ENCODE measurements at places on chromosomes 13 and 19.

GRCh38 chr19:52993342-52994178, 20.2 kb upstream of the ERVV-1 start:
- peak; percentile 84 for DNase-seq

DNA sequence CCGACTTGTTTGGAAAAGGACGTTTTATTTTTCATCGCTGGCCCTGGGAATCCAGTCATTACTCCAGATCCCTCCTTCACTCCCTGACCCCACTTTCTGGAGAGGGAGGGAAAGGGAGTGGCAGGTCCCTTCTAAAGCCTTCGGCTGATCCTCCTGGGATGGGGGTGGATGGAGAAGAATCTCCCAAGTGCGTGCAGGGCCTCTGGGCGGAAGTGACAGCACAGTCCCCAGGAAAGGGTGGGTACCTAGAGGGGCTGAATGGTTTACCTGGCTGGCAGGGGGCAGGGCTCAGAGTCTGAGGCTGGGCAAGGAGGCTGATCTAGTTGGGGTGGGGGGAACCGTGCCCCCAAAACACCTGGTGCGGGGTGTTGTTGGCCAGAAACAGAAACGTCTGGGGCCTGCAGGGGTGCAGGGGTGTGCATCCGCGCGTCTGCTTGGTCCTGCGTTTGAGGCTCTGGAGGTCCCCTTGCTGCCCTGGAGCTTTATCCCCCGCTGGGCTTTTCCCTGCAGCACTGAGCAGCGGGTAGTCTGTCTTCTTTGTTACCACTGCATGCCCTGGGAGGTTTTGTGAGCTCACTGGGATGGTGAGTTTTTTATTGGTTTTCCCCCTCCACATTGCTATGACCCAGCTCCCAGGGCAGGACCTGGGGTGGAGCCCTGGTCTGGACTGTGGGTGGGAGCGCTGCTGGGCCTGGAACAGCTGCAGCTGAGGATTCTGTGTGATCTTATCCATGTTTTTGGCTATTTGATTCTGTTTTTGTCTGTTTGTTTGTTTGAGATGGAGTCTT, 3.0 kb upstream of the ZNF628 start:
- DNase-seq: peak; percentile 60

DNA sequence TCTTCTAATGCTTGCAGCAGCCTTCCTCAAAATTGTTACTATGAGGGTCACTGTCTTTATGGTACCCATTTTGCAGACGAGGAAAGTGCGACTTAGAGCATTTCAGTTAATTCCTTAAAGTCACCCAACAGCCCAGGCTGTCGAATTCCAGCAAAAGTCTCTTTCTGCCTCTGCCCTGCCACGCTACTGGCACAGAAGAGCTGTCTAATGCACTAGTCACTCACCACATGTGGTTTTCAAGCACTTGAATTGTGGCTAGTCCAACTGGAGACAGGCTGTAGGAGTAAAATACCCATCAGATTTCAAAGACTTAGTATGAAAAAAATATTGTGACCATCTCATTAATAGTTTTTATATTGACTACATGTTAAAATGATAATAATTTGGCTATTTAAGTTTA, 1.7 kb downstream of the FPR1 start:
- DNase-seq: peak; percentile 31

DNA sequence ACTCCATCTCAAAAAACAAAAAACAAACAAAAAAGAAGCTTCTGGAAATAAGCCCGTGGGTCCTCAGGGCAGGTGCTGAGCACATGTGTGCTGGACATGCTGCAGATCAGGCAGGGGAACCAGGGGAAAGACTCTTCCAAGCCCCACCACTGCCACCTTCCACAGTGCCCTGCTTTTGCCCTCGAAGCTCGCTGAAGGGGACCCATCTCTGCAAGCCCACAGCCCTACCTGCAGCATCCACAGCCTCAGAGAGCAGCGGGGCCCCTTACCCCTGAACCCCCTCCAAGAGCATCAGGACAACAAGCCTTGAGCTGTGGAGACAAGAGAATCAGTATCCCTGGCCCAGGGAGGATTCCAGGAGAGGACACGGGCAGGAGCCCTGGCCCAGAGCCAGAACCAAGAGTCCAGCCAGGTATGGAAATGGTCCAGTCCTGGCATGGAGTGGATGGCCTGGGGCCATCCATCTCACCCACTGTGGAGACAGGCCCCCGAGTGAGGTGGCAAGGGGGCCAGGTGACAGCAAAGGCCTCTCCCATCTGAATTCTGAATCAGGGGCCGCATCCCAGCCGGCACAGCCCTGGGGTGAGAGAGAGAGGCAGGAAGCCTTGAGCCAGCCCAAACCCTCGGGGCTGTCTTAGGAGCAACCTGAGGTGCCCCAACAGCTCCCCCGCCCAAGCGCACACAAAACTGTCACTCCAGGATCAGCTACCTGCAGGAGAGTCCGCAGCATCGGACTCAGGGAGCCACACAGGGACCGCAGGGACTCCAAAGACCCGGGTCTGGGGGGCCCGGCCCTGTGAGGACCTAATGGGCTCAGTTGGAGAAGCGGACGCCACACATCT, 51.8 kb upstream of the TPM4 start:
- no peak for DNase-seq

- DNase-seq: no peak
These were observed 79.8 kb downstream of the CHST8 start for GRCh38 chr19:33701565-33701964.

DNA sequence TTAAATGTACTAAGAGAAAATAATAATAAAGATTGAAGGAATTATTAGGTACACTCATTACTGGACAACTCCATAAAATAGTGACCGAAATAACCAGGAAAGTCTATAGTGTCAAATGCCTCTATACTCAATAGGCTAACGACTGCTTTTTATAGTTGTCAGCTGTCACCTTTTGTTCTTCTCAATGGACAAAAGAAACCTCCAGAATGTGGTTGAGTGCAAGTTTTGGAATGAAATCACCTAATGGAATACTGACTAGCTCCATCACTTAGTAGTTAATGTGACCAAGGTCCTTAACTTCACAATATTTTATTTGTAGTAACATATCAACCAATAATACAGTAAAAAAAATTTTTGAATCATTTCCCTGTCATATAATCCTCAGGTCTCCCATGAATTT, 18.1 kb downstream of the TSC22D1 start:
- DNase-seq: no peak

Data from astrocyte of the hippocampus (primary cell).